Ammon's horn (tissue), 1 donor: ENCODE measurements at places on chromosomes 7 and 10.

DNA sequence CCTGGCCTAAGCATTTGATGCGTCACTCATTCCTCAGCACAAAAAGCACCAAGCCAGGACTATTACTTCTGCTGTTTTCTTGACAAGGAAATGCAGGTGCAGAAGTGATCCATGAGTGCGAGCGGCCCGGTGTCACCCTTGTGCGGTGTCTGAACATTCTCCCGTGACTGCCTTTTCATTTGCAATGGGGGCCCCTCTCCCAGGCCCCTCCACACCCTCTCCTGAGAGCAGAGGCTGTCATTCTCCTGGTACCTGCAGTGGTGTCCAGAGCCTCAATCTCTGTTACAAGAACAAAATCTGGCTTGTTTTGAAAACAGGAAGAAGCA lies 213.1 kb downstream of the DIP2C start:
- DNase-seq = no peak

DNA sequence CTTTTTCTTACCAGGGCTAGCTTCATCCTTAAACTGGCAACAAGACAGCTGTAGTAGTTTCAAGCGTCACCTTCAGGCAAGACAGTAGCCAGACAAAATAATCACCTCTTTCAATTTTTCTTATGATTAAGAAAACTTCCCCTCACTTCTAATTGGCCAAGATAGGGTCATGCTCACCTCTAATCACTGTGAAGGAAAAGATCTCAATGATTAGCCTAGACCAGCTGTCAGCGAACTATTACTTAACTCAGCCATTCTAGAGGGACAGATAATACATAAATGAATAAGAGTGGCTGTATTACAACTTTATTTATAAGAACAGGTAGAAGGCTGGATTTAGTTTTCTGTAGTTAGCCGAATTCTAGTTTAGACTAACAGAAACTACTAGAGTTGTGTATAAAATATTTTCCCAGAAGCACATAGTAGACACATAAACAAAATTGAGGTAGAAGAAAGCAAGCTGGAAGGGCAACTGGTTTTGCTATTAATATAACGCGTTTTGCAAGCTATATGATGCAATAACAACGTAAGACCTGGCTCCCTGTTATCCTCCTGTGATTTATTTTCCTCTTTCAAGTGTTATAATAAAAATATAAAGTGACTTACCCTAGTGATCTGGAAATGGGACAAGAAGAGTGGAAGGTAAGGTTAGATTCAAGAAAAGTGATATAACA lies 64.3 kb downstream of the ELAPOR2 start:
- DNase-seq = no peak

DNA sequence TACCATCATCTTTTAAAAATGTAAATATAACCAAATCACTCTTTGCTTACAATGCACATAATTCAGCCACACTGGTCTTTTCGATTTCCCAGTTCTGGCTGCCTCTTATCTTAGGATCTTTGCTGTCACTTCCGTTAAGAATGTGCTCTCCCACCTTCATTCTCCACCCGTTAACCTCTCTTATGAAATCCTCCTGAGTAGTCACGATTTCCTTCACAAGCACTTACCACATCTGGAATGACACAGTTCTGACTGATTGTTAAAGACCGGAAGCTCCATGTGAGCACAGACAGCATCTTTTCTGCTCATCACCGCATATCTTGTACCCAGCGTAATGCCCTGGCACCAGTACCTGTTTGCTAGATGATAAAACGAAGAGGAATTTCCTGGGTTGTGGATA lies 84.3 kb downstream of the CUL2 start:
- no peak for DNase-seq

DNA sequence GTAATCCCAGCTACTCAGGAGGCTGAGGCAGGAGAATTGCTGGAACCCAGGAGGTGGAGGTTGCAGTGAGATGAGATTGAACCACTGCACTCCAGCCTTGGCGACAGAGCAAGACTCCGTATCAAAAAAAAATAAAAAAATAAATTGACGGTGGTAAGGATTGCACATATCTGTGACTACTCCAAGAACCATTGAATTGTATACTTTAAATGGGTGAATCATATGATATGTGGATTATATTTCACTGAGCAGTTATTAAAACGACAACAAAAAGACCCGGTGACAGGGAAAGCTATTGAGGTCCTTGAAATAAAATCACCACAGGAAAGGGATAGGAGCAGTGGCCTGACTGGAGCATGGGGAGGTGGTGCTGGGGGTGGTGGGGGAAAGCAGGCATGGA lies 31.2 kb upstream of the COMTD1 start:
- no peak for DNase-seq

- no peak for DNase-seq
Measured at GRCh38 chr7:138480527-138480926, 20.5 kb downstream of the TRIM24 start.

GRCh38 chr10:15563246-15563645 lies 156.5 kb downstream of the ITGA8 start:
- DNase-seq = no peak

DNA sequence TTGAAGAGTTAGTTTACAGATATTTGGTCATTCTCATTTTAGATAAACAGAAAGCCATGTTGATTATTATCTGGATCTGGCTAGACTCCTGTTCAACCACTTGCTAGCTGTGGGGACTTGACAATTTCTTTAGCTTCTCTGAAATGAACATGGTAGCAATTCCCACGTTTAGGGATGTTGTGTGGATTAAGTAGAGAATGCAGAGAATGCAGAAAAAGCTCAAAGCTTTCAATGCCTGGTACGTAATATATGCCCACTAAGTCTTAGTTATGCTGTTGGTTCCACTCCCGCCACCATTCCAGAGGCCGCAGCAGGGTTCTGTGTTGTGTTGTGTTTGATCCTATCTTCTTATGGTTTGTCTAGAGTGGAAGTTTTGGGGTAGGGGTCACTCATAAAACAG lies 39.2 kb upstream of the RPA3 start:
- DNase-seq = no peak
